Stimulated activated CD4-positive, alpha-beta T cell treated with anti-CD3 and anti-CD28 coated beads, Interleukin-12 subunit alpha, Interleukin-12 subunit beta, amount 100 ng/mL, for 4 hours (primary cell): ENCODE measurements at places on chromosomes 2 and 18.

- DNase-seq: no peak
Observed at GRCh38 chr2:238591732-238592131, 165.0 kb downstream of the ASB1 start.

DNA sequence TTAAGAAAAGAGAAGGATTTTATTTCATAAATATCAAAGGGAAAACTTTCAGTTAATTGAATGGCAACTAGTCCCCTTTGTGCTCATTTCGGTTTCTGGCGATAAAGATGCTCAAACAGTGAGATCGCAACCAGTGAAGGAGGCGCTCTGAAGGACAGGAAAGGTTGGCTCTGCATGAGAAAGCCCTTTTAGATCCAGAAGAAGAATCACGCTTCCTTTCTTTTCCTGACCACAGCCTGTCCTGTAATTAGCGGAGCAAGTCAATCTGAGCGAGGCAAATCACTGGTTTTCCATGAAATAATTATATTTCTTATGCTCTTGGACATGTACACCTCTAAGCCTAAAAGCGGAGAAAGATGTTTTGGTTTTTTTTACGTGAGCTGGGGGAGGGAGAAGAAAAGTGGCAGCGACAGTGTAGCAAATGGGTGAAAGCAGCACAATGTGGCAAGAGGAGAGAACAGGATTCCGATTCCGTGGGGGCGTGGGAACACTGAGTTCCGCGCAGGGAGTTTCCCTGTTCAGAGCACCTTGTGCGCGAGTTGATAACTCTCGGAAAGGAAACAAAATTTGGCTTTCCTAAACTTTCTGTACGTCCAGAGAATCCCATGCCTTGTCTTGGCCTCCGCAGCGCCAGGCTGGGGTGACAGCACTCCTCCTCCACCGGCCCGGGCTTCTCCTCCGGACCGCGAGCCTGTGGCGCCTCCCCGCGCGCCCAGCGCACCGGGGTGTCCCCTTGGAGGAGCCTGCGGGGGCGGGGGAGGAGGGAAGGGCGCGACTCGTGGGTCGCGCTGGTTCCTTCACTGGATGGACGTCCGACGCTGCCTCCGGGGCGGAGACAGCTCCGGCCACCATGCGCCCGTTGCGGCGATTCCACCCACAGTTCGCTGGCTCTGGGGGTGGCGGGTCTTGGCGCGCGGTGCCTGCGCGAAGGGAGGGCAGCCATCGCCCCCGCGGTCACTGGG is 620 bp upstream of the SLC9A2 start:
- DNase-seq: peak; percentile 22

DNA sequence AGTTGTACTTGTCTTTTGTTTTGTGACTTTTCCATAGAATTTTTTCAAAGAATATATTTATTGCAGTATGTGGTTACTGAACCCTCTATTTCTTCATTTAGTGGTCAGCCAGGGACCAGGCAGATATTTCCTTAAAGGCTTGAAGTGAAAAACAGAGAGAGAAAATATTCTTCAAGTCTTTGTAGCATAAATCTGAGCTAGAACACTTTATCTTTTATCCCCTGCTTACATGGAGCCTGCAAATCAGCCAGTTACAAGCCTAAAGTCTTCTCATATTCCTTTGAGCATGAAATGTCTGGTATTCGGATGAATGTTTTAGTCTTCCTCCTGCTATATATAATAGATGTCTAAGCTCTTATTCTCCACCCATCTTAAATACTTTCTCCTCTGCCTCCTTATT is 1557.5 kb upstream of the ACVR2A start:
- no peak for DNase-seq

GRCh38 chr2:58063641-58064040 is 17.0 kb downstream of the VRK2 start:
- DNase-seq: no peak

DNA sequence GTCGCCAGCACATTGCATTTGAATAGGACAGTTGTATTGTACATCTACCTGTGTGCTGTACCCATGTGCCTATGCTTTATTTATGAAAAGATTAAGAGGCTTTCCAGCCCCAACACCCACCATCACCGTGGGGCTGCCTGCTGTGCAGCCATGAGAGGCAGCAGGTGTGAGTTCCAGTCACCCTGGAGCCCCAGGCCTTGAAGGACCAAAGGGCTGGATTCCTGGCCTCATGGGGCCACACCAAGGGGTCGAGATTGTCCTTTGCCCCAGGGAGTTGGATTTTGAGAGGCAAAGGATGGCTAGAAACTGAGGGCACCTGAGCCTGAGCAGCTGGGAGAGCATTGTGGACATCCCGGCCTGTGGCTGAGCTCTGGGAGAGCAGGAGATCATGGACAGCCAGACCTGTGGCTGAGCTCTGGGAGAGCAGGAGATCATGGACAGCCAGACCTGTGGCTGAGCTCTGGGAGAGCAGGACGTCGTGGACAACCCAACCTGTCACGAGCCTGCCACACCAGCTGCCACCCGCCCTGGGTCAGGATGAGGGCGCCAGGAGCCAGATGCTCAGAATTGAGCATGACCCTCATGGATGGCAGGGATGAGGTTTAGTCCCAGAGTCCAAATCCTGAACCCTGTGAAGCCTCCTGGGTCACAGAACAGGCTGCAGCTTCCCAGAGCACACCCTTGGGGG is 182.5 kb upstream of the RAB6C start:
- DNase-seq: no peak

DNA sequence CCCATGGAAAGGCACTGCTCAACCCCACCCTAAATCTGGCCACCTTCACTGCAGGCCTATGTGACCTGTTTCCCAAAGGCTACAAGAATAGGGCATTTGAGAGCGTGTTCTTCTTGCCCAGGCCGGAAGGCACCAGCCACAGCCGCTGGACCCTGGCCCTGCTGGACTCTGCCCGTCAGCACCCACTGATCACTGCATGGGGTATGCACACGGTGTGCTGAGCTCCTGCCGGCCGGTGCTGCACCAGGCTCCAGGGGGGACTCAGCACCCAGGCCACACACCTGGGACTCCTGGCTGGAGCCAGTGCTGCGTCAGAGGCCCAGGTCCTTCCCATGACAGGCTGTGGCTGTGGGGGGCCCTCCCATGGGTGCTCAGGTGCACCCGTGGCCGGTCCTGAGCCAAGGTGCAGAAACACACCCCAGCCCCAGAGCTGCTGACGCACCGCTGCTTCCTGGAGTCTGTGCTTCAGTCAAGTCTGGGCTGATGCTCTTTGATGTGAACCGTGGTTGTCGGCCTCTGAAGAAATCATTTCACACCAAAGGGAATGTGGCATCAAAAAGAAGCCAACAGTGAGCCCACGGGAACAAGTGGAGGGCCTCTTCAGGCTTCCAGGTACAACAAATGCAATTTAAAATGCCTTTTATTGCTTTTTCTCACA is 6.5 kb downstream of the KCNG2 start:
- DNase-seq: no peak

DNA sequence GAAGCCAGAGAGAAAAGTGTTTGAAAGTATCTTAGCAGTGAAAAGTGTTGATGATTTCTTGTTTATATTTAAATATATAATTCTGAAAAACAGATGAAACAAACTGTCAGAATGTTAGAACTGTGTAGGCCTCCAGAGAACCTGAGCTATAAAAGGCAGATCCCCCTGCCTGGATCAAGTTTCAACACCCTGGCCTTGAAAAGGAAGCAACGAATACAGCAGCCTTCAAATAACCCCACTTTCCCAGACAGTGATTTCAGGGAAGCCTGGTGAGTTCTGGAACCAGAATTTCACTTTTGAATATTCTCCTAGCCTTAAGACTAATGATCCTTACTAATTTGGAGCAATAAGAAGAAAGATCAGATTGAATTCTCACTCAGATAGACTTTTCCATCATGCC is 13.3 kb upstream of the TRIM43 start:
- DNase-seq: no peak

DNA sequence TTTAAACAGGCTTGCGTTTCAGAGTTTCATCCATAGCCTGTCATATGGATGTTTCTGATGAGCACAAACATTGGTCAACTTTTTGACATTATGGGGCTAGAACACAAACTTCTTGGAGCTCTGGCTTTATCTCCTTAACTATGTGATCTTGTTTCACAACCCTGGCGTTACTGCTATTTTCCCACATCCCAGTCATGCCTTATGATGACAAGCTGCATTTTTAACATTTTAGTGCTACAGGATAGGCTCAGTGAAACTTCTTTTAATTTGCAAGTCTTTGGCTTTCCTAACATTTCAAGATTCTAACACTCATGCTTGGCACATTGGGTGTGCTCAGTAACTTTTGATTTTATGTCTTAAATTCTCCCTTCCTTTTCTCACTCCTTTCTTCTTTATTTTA is 21.0 kb upstream of the PDE1A start:
- DNase-seq: no peak

GRCh38 chr18:6947338-6948030 is 170.1 kb downstream of the LAMA1 start:
- DNase-seq: no peak

- no peak for DNase-seq
Observed at GRCh38 chr2:13252615-13253014, 535.9 kb downstream of the TRIB2 start.

GRCh38 chr2:186950694-186951093 is 101.7 kb upstream of the ZSWIM2 start:
- no peak for DNase-seq

DNA sequence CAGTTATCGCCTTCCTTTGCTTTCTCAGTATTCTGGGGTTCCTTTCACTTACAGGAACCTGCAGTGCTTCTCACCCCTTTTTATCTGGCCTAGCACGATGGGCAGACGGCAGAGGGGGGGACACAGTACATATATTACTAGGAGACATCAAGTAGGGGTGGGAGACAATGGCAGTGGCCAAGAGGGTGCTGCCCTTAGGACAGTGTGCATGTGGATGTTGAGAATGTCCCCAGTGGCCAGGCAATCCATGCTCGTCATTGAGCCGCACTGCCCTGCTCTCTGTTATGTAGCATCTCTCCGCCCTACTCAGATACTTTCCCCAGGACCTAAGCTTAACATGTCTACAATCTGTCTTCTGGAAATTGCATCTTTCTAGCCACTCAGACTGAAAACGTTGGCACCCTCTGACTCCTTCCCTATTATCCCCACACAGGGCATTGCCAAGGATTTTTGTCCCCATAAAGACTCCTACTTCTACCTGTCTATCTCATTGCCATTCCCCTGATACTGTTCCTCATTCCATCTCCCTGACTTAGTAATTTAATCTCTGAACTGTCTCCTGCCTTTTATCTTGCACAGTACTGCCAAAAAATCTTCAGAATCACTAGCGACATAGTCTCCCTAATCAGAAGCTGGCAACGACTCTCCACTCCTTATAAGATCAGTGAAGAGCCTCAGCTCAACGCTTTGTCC is 6.6 kb downstream of the DSG2 start:
- DNase-seq: no peak

- no peak for DNase-seq
Observed at GRCh38 chr2:69103419-69103818, 90.4 kb downstream of the ANTXR1 start.

- no peak for DNase-seq
Observed at GRCh38 chr2:236641051-236641726, 71.6 kb downstream of the ACKR3 start.

DNA sequence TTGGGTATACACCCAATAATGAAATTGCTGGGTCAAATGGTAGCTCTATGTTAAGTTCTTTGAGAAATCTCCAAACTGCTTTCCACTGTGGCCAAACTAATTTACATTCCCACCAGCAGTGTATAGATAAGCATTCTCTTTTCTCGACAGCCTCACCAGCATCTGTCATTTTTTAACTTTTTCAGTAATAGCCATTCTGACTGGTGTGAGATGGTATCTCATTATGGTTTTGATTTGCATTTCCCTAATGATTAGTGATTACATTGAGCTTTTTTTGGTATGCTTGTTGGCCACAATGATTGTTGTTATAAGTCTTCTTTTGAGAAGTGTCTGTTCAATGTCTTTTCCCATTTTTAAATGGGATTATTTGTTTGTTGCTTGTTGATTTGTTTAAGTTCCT is 50.4 kb upstream of the EPAS1 start:
- no peak for DNase-seq

GRCh38 chr18:59539108-59539507 is 158.1 kb downstream of the CCBE1 start:
- DNase-seq: no peak

DNA sequence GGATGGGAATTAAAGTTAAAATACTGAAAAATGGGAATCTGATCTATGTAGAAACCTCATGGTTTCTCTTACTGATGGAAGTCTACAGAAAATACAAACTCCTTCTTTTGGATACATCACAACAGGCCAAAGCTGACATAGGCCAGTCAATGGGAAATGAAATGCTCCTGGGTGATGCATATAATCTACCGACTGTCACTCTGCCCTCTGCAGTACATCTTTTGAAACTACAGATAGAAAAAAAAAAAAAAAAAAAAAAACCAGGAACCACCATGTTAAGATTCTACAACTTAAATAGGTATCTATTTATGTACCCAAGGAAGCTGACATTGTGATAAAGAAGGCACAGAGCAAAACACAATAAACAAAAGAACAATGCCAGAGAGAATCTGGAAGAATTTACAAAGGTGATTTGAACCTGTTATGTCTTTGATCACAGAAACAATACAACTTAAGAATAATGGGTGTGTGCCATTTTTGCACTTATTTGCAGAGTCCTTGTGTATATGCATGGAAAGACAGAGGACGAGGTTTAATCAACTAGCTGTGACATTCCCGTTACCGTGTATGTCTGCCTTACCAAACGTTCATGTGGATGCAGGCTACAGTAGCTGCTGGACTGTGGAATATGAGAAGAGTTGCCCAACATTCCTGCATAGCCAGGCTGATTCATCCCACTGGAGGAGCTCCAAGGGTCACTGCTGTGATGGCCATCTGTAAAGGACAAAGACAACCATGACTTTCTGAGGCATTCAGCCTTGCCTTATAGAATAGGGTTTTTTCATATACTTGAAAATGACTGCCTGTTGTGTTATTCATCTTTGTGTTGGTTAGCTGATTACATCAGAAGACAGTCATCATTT is 312.7 kb downstream of the TCF4 start:
- DNase-seq: no peak

- DNase-seq: no peak
Observed at GRCh38 chr2:156430236-156430979, 5.8 kb upstream of the GPD2 start.

- DNase-seq: no peak
Observed at GRCh38 chr2:208552943-208553342, 146.4 kb downstream of the PTH2R start.

DNA sequence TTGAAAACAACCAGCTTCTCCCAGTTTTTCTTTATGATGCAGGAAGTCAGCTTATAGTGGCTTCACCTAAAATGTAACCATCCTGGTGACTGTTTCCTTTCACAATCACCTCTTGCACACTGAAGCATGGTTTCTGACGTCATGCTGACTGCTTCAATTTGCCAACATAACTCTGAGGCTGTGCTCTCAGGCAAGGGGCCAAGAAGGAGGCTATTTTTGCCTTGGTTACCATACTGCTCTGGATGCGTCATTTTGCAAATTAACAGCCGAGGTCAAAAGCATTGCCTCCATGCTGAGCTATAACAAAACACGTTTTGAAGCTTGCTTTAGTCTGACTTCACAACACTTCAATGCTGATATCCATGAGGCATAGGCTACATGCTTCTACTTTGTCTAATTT is 397.8 kb downstream of the METTL4 start:
- DNase-seq: no peak
